ENCODE measurements at places on chromosomes 12 and 14.

- no peak overlapping the region for H3K4me3 ChIP-seq
- H3K4me1 ChIP-seq: no peaks in the 10 kb centered on the region
- H3K36me3 ChIP-seq: peaks cover 42% of the 10 kb centered on the region
- H3K27ac ChIP-seq: no peak overlapping the region
- H3K27me3 ChIP-seq: no peaks in the 10 kb centered on the region
Measured at GRCh38 chr14:67787673-67788072, 28.7 kb downstream of the ZFYVE26 start.

GRCh38 chr14:21680072-21680471, 6.5 kb upstream of the OR4E1 start:
- no peaks in the 10 kb centered on the region for H3K27me3 ChIP-seq
- H3K36me3 ChIP-seq: no peaks in the 10 kb centered on the region
- no peaks in the 10 kb centered on the region for H3K4me1 ChIP-seq
- no peak overlapping the region for H3K27ac ChIP-seq
- H3K4me3 ChIP-seq: no peak overlapping the region

GRCh38 chr14:97013878-97014277, 216.7 kb downstream of the VRK1 start:
- H3K27me3 ChIP-seq: no peaks in the 10 kb centered on the region
- H3K4me3 ChIP-seq: no peak overlapping the region
- H3K36me3 ChIP-seq: no peaks in the 10 kb centered on the region

- H3K27me3 ChIP-seq: no peaks in the 10 kb centered on the region
- no peaks in the 10 kb centered on the region for H3K36me3 ChIP-seq
- H3K27ac ChIP-seq: no peak overlapping the region
Measured at GRCh38 chr14:75709207-75709812, 48.3 kb downstream of the TTLL5 start.

- peak overlapping the region; percentile 82 for H3K27ac ChIP-seq
- DNase-seq: peak; percentile 59
- peaks cover 19% of the 10 kb centered on the region for H3K36me3 ChIP-seq
Measured at GRCh38 chr12:120761519-120761934, 35.9 kb downstream of the ACADS start.

DNA sequence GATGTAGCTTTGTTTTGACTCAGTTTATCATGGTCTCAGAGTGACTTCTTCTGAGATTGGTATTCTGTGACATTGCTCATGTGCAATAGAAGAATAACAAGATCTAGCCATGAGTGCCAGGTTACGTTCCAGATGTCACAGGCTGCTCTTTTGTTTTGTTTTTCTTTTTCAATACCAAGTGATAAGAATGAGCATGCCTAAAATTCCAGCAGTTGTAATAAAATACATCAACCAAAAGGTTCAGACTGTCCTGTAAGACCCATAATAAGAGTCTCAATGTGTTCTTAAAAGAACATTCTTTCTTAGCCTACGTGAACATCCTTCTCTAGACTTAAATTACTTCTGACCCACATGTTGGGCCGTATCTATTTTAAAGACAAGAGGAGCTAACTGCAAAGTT, 669.2 kb downstream of the DIO2 start:
- H3K36me3 ChIP-seq: no peaks in the 10 kb centered on the region
- H3K27me3 ChIP-seq: no peaks in the 10 kb centered on the region
- no peak overlapping the region for H3K4me3 ChIP-seq
- DNase-seq: no peak

DNA sequence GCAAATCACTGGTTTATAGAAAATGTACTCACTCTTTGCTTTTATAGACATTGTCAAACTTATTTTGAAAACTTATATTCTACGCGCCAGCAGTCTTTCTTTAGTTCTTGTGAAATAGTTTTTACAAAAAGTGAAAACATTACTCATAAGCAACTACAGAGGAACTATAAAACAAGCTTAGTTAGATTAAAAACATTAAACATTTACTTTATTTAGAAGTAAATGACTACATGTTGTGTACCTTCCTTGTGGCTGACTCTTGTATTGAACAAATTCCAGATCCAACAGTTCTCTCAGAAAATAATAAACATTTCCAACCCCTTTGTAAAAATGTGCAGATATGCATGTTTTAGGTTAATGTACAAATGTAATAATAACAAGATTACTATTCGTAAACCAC, 198.5 kb downstream of the SOX5 start:
- H3K36me3 ChIP-seq: no peaks in the 10 kb centered on the region
- no peak overlapping the region for H3K4me3 ChIP-seq
- H3K4me1 ChIP-seq: no peaks in the 10 kb centered on the region
- no peak overlapping the region for H3K27ac ChIP-seq
- H3K27me3 ChIP-seq: no peaks in the 10 kb centered on the region

- H3K36me3 ChIP-seq: no peaks in the 10 kb centered on the region
- no peak overlapping the region for H3K27ac ChIP-seq
- H3K4me1 ChIP-seq: no peaks in the 10 kb centered on the region
- DNase-seq: no peak
- peaks cover 6% of the 10 kb centered on the region for H3K27me3 ChIP-seq
Measured at GRCh38 chr12:66304296-66304900, 2.1 kb downstream of the HELB start.

GRCh38 chr12:113154351-113154973, 4.9 kb downstream of the CFAP73 start:
- H3K36me3 ChIP-seq: peaks cover 8% of the 10 kb centered on the region
- H3K4me3 ChIP-seq: no peak overlapping the region
- DNase-seq: no peak
- peaks cover 17% of the 10 kb centered on the region for H3K27me3 ChIP-seq
- H3K4me1 ChIP-seq: peaks cover 15% of the 10 kb centered on the region
- no peak overlapping the region for H3K27ac ChIP-seq

GRCh38 chr14:104433401-104434213, 146.0 kb upstream of the C14orf180 start:
- no peak for DNase-seq
- no peaks in the 10 kb centered on the region for H3K36me3 ChIP-seq
- no peak overlapping the region for H3K4me3 ChIP-seq
- no peaks in the 10 kb centered on the region for H3K4me1 ChIP-seq

- peaks cover 12% of the 10 kb centered on the region for H3K4me1 ChIP-seq
- no peak for DNase-seq
- peaks cover 29% of the 10 kb centered on the region for H3K27me3 ChIP-seq
- H3K27ac ChIP-seq: no peak within 1 kb of the TSS
Measured at GRCh38 chr14:52068615-52069306, at the start of gene NID2. NID2 (minus strand) TSS chr14:52069059; CDS start chr14:52068994, 65 bp downstream.

DNA sequence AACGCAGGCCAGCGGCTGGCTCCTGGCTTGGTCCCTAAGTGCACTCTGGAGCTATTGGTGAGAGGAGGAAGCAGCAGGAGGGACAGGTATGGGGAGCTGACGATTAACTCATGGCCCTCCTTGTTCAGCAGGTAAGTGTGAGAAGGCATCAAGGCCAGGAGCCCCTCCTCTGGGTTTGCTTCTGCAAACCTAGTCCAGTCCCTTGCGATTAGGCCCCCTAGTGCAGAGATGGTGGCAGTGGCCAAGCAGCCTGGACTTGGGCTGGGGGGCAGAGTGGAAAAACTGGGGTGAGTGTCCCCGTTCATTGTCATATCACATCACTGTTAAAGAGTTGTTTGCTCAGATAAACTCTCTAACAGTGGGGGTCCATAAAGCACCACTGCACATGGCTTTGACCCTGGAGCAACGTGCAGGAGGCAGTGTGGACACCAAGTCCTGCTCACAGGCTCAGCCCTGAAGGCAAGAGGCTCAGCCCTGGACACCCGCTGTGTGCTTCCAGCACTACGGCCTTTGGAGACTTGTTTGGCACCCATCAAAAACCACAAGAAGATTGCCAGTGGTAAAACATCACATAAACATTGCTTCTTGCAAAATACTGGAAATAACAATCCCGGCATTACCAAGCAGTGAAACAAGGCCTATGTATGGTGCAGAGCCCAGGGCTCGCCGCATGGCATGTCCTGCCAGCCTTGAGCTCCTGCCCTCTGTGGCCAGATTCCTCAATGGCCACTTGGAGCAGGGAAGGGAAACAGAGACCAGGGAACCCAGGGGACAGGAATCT, 184.3 kb upstream of the RTL1 start:
- H3K27ac ChIP-seq: no peak overlapping the region
- DNase-seq: no peak
- peaks cover 6% of the 10 kb centered on the region for H3K27me3 ChIP-seq
- H3K4me3 ChIP-seq: no peak overlapping the region

- peaks cover 35% of the 10 kb centered on the region for H3K4me1 ChIP-seq
- no peak overlapping the region for H3K4me3 ChIP-seq
- peak; percentile 93 for DNase-seq
- no peaks in the 10 kb centered on the region for H3K36me3 ChIP-seq
- H3K27me3 ChIP-seq: no peaks in the 10 kb centered on the region
- H3K27ac ChIP-seq: peak overlapping the region; percentile 95
Measured at GRCh38 chr12:75977952-75978671, 53.5 kb downstream of the PHLDA1 start.

DNA sequence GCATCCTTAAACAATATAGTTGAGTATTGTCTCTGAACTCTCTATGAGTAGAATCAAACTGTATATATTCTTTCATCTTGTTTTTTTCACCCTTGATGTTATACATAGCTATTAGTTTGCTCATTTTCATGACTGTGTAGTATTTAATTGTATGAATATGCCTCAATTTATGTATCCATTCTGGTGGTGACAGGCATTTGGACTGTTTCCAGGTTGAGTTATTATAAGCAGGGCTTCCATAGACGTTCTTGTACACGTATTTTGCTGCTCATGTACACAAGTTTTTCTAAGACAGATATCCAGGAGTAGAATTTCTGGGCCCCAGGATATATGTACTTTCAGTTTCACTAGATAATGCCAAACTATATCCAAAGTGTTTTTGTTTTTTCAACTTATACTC, 211.4 kb downstream of the NTF3 start:
- DNase-seq: no peak
- no peaks in the 10 kb centered on the region for H3K4me1 ChIP-seq
- no peak overlapping the region for H3K4me3 ChIP-seq
- no peak overlapping the region for H3K27ac ChIP-seq
- H3K36me3 ChIP-seq: no peaks in the 10 kb centered on the region

DNA sequence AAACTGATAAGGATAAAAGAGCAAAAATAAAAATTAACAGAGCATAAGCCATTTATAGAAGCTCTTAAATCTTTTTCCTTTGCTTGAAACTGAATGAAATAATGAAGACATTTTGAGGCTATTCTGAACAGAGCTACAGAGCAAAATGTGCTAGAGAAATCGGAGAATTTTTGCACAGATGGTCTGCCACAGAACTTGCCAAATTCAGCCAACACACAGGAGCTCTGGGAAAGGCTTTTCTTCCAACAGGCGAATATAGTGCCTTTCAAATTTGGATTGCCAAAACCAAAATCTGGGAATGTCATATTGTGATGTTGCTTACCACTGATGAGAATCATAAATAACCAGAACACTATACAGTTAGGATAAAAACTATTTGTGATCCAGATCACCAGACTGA, 406.3 kb downstream of the RPL10L start:
- no peak overlapping the region for H3K4me3 ChIP-seq
- no peaks in the 10 kb centered on the region for H3K27me3 ChIP-seq
- H3K4me1 ChIP-seq: no peaks in the 10 kb centered on the region
- no peaks in the 10 kb centered on the region for H3K36me3 ChIP-seq
- H3K27ac ChIP-seq: no peak overlapping the region

DNA sequence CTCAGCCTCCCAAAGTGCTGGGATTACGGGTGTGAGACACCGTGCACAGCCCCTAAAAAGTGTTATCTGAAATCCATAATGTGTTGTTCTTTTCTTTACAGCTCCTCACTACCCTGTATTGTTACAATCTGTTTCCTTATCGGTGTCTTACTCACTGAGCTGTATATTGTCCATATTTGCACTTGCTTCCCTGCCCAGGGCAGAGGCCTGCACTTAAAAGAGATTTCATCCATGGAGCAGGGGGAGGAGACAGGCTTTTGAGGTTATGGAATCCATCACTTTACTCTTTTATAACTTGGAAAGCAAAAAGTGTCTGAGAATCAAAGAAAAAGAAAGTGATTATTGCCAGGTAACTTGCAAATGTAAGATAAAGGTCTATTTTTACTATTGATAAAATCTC, 251.0 kb downstream of the DIO2 start:
- no peaks in the 10 kb centered on the region for H3K4me1 ChIP-seq
- no peak overlapping the region for H3K27ac ChIP-seq
- H3K36me3 ChIP-seq: no peaks in the 10 kb centered on the region
- no peaks in the 10 kb centered on the region for H3K27me3 ChIP-seq

DNA sequence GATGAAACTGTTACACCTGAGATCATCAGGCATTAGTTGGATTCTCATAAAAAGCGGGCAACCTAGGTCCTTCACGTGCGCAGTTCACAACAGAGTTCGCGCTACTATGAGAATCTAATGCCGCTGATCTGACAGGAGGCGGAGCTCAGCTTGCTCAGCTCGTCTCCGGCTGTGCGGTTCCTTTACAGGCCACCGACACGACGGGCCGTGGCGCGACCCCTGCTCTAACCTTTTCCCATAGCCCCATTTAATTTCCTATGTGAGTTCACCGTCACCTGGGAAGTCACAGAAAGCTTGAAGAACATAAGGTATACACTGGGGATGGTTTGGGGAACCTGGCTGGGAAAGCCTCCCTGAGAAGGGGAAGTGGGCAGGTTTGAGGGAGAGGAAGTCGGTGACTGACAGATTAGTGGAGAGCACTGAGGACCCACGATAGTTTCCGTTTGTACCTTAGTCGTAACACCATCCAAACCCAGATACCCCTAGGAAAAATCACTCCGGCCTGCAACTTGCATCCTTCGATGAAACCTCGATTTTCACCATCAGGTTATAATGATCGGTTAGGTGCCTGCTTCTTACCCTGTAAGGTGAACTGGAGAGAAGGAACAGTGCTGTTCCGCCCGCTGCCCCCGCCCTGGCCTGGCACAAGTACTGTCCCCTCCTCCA, 2.8 kb upstream of the AAAS start:
- no peaks in the 10 kb centered on the region for H3K27me3 ChIP-seq
- peaks cover 21% of the 10 kb centered on the region for H3K4me1 ChIP-seq
- peak overlapping the region; percentile 79 for H3K4me3 ChIP-seq
- DNase-seq: no peak
- peak overlapping the region; percentile 73 for H3K27ac ChIP-seq

DNA sequence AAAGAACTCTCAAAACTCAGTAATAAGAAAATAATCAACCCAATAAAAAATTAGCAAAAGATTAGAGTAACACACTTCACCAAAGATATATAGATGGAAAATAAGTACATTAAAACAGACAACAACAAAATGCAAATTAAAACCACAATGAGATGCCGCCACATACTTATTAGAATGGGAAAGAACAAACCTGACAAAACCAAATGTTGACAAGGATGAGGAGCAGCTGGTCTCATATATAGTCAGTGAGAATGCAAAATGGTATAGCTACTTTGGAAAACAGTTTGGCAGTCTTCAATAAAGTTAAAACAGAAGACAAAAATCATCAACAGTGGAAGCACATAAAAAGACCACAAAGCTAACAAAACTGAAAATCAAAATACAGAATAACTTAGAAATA, 29.1 kb downstream of the CRY1 start:
- H3K27me3 ChIP-seq: no peaks in the 10 kb centered on the region
- H3K36me3 ChIP-seq: no peaks in the 10 kb centered on the region
- no peak overlapping the region for H3K4me3 ChIP-seq
- H3K27ac ChIP-seq: no peak overlapping the region
- no peak for DNase-seq
